ENCODE measurements at places on chromosomes 4 and X. TPM values are rescaled to one million over a fixed set of nuclear protein-coding genes. Genes with fewer than 3 reads are reported as not detected.

- no peak for DNase-seq
Measured at GRCh38 chr4:36553029-36553428, 271.6 kb downstream of the DTHD1 start.

DNA sequence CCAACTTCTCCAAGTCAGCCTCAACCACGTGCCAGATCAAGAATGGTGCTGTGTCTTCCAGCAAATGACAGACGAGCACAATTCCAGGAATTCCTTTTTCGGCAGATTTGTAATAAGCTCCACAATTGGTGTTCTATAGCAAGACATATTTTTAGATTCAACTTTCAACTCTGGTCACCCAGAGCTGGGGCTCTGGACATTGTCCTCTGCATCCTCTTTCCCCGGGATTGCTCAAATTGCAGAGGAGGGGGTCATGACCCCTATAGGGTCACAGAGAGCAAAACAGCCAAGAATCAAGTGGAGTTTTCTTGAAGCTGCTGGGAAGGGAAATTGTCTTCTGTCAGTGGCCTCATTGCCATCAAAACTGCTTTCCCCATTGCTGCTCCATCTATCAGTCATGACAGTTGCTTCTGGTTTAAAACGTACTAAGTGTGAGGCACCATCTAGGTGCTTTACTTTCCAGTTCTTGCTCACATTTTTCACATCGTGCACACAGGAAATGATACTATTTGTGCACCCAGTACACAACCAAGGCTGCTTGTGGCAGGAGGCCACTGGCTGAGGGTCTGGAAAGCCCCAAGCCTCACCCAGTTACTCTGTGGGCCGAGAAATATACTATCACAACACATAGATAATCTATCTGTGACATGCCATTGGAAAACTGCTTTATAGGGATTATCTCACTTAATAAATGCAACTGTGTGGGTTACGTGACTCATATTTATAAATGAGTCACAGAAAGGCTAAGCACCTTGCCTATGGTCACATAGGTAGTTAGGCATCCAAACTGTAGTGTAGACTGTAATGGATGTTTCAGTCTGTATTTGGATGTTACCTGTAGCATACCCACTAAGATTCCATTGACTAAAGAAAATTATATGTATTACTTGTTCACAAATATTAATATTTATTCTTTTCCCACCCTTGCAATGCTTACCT, 91.7 kb upstream of the PHOX2B start:
- DNase-seq, result no peak

DNA sequence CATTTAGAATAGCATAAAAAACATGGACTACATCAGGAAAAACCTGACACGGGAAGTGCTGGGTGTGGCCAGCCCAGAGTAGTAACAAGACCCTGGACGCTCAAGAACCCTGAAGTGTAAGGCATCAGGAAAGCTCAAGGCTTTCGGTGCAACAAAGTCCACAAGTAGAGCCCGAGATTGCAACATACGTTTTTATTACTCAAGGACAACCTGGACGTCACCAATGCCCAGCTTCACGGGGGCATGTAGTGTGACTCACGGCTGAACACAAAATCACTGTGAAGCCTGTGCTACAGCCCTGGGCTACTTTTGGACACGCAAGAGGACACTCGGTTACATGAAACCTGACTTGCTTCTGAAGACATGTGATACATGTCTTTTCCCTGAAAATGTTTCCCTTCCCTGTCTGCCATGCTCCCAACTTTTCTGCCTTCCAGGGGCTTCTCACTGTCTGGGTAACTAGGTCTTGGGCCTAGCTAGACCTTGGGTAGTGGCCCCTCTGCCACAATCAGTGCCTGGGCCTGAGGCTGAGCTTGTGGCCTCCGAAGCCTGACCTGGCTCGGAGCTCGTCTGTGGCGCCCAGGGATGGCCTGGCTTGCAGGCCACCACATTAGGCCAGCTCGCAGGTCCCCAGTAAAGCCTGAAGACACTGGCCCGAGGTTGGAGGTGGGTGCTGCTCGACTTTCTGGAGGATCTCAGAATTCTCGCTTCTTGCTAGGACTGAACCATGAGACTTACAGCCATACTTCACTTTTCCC, 9.2 kb downstream of the IRAK1 start:
- DNase-seq, result no peak

GRCh38 chr4:114698231-114698630, 99.6 kb downstream of the UGT8 start:
- no peak for DNase-seq

GRCh38 chrX:129316461-129316860, 206.8 kb downstream of the SMARCA1 start:
- no peak for DNase-seq

DNA sequence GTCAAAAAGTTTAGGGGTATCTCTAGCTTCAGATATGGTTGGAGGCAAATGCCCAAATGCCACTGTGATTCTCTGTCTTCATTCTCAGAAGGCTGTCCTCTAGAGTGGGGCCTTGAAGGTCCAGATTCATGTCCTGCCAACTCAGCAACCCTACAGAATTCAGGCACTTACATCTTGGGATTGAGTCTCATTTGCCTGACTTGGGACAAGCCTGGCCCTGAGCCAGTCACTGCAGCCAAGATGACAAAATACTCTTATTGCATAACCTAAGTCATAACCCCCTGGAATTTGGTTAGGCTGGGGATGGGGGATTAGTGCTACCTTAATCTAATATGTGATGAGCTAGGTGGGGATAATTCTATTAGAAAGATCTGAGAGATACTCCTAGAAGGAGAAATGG, 100.5 kb downstream of the AREG start:
- DNase-seq, result peak; percentile 41

GRCh38 chrX:31656013-31656412, 584.2 kb upstream of the FTHL17 start:
- DNase-seq, result no peak

DNA sequence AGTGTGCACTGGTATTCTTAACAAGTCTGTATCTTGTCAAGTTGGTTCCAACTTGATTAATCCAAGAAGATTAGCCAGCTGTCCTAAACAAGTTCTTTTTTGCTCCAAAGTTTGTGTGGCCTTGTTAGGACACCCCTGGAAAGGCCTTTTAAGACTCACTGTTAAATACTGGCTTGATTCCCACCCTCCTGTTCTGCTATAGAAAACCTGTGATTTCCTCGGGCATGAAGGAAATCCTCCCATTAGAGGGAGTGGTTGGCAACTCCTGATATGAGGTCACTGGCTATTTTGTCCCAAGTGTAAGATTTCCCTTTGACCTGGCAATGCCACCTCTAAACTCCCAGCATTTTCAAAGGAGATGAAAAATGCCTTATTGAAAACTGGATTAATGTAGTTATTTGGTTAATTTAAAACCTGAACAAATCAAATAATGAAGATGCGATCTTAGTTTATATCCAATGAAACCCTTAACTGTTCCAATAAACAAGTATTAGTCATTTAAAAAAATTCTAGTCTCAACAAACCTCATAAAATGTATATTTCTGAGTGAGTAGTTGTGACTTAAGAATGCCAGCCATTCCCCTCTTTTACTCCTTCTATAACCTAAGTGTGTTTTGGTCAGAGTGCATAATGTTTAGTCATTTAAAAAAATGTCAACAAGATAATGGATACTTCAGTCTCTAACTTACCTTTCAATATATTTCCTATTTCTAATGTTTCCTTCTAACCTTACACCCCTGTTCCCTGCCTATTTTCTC, 94.4 kb downstream of the NPNT start:
- no peak for DNase-seq

DNA sequence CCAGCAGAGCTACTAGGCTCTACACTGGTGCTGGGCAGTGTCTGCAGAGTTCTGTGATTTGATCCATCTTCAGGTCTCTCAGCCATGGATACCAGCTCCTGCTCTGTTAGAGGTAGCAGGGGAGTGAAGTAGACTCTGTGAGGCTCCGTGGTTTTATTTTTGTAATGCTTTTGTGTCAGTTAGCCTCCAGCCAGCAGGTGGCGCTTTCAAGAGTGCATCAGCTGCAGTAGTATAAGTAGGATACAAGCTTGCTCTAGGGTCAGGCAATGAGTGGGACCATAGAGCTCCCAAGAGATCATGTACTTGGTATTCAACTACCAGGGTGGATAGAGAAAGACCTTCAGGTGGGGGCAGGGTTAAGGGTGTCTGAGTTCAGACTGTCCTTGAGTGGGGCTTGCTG, 362.5 kb upstream of the TRAM1L1 start:
- DNase-seq, result no peak

DNA sequence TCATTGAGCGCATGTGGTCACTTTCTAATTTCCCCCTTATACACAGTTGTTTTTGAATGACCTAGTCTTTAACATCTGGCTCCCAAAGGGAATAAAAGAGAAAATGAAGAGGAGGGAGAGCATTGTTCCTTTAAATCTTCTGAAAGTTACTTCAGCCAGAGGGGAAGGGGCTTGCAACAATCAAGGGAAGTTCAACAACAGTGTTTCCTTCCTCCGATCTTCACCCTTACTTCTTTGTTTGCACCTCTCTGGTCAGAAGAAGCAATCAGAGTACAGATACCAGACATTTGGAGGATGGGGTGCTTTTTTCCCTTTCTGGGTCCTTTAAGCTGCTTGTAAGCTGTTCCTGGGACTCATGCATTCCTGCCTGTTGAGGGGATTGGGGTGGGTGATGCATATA, 125.4 kb downstream of the TBC1D19 start:
- DNase-seq, result no peak

MAGEA4 gene
- not detected for total RNA-seq

THOC2 gene
- 27.6 TPM for total RNA-seq

WWC2 gene
- 38.0 TPM for total RNA-seq

SCOC gene
- 76.9 TPM for total RNA-seq

NXF2B gene
- total RNA-seq, result not detected

STK26 gene
- total RNA-seq, result 1.9 TPM

Data from left ventricle myocardium superior (tissue), 1 donor.